Cardiac muscle cell (in vitro differentiated cells and primary cell): ENCODE measurements at places on chromosomes 12 and 14. TPM values are rescaled to one million over a fixed set of nuclear protein-coding genes. Genes with fewer than 3 reads are reported as not detected.

Gene ABHD12B
- not detected in 2 replicates for total RNA-seq

GRCh38 chr12:1013618-1014489, 22.8 kb downstream of the ERC1 start:
- no peaks in the 10 kb centered on the region for H3K4me1 ChIP-seq
- no peaks in the 10 kb centered on the region for H3K27me3 ChIP-seq
- DNase-seq, result peak; percentile 71
- no peaks in the 10 kb centered on the region for H3K36me3 ChIP-seq
- H3K27ac ChIP-seq, result no peak overlapping the region

- no peak overlapping the region for H3K27ac ChIP-seq
- H3K27me3 ChIP-seq, result no peaks in the 10 kb centered on the region
- no peak for DNase-seq
- H3K4me3 ChIP-seq, result no peak overlapping the region
- no peaks in the 10 kb centered on the region for H3K4me1 ChIP-seq
Observed at GRCh38 chr12:57166971-57167371, 19.6 kb upstream of the LRP1-AS start.

Gene TAS2R10
- total RNA-seq, result 1.2 and 1.9 TPM in 2 replicates

DNA sequence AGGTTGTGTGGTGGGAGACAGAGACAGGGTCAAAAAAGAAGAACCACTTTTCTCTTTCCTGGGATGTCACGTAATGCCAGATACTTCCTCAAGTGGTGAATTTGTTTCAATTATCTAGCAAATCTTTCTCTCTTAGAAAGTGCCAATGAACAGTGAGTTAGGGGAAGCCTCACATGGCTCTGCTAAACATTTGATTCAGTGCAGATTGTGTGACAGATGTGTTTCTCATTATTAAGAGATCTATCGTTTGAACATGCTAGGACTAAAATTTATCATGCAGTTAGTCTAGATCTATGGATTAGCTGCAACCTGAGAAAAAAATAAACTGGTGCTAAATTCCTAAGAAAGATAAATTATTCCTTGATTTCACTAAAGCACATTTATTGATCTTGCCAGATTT, 247.8 kb downstream of the MDGA2 start:
- H3K4me3 ChIP-seq, result no peak overlapping the region
- no peak for DNase-seq
- no peaks in the 10 kb centered on the region for H3K27me3 ChIP-seq
- H3K4me1 ChIP-seq, result no peaks in the 10 kb centered on the region

Gene PA2G4
- 166 and 235 TPM in 2 replicates for total RNA-seq

DNA sequence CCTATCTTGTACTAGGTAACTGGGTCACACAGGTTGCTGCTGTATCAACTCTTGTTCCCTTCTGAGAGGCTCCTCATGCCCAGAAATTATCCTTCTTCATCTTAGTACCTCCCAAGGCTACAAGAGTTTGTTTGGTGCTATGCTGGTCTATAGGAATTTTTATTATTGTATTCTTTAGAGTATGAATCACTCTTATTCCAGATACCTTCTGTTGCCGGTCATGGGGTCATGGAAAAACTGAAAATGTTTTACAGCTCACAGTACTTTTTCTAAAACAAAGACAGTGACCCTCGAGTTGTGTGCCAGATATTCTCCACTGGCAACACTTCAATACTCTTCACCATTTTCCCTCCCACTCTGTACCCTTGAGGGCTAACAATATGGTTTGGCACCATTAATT, 1598.0 kb upstream of the TMEM132C start:
- no peaks in the 10 kb centered on the region for H3K36me3 ChIP-seq
- no peaks in the 10 kb centered on the region for H3K4me1 ChIP-seq
- H3K27ac ChIP-seq, result no peak overlapping the region

GRCh38 chr12:111756681-111757080, 10.1 kb upstream of the ALDH2 start:
- DNase-seq, result no peak
- H3K27me3 ChIP-seq, result no peaks in the 10 kb centered on the region
- H3K4me1 ChIP-seq, result no peaks in the 10 kb centered on the region
- peaks cover 2% of the 10 kb centered on the region for H3K36me3 ChIP-seq

Gene KLRF2
- total RNA-seq, result not detected in 2 replicates

DNA sequence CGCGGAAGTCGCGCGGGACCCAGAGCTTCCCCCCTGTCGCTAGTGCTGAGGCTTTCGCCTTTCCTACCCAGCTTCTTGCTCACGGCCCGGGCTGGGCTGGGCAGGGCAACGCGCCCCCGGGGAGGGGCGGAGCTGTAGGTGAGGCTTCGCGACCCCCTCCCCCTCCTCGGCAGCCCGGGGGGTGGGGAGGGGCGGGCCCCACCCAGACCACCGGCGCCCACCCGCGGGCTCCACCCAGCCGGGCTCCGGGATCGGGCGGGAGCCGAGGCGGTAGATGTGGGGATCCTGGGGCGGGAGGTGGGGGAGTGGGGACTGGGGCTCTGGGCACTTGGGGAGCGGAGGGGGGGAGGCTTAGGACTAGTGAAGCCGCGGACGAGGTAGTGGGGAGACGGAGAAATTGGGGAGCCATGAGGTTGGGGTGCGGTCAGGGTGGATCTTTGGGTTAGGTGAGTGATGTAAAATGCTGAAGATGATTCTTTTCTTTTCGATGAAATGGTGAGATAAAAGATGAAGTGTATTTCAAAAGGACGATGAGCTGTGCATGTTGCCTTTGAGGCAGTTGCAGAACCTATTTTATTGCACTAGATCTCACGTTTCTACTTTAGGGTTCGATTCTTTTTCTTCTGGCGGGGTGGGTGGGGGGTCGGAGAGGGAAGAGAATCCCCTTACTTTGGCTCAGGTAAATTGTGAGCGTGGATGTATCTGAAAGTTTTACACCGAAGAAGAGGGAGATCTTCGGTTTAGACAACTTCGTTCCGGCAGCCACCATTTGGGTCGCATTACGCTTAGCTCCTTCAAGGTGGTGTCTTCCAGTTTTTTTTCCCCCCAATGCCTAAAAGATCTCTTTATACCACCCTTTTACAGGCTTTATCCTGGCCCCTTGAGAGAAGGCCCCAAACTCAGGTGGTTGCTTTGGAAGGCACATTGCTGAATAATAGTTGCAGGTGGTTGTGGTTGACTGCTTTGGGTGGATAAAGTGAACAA, 619 bp downstream of the ERC1 start:
- H3K4me1 ChIP-seq, result peaks cover 28% of the 10 kb centered on the region
- H3K36me3 ChIP-seq, result no peaks in the 10 kb centered on the region
- peak overlapping the region; percentile 99 for H3K4me3 ChIP-seq
- no peak for DNase-seq
- H3K27ac ChIP-seq, result peak overlapping the region; percentile 97
- no peaks in the 10 kb centered on the region for H3K27me3 ChIP-seq

DNA sequence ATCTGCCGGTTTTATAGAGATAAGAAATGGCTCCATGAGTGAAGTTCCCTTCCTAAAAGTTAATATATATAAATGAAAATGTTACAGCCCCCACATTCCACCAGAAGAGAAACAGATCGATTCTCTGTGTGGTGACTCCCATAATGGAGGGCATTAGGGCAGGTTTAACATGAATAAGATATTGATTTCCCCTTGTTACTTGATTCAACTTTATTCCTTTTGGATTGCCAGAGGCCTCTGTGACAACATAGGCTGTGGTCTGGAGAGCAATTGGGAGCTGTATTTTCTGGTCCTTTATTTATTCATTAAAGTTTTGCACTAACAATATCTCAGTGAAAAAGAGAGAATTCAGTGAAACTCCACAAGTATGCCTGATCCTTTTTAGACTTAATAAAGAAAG, 125.2 kb upstream of the CCDC196 start:
- no peaks in the 10 kb centered on the region for H3K4me1 ChIP-seq
- no peak overlapping the region for H3K4me3 ChIP-seq
- no peaks in the 10 kb centered on the region for H3K36me3 ChIP-seq
- no peaks in the 10 kb centered on the region for H3K27me3 ChIP-seq

Gene SERPINA12
- total RNA-seq, result not detected in 2 replicates

GRCh38 chr14:68392393-68393141, 400.3 kb downstream of the ZFP36L1 start:
- H3K4me1 ChIP-seq, result peaks cover 71% of the 10 kb centered on the region
- no peaks in the 10 kb centered on the region for H3K36me3 ChIP-seq
- peak overlapping the region; percentile 82 for H3K27ac ChIP-seq
- no peak overlapping the region for H3K4me3 ChIP-seq
- peak; percentile 58 for DNase-seq
- no peaks in the 10 kb centered on the region for H3K27me3 ChIP-seq

DNA sequence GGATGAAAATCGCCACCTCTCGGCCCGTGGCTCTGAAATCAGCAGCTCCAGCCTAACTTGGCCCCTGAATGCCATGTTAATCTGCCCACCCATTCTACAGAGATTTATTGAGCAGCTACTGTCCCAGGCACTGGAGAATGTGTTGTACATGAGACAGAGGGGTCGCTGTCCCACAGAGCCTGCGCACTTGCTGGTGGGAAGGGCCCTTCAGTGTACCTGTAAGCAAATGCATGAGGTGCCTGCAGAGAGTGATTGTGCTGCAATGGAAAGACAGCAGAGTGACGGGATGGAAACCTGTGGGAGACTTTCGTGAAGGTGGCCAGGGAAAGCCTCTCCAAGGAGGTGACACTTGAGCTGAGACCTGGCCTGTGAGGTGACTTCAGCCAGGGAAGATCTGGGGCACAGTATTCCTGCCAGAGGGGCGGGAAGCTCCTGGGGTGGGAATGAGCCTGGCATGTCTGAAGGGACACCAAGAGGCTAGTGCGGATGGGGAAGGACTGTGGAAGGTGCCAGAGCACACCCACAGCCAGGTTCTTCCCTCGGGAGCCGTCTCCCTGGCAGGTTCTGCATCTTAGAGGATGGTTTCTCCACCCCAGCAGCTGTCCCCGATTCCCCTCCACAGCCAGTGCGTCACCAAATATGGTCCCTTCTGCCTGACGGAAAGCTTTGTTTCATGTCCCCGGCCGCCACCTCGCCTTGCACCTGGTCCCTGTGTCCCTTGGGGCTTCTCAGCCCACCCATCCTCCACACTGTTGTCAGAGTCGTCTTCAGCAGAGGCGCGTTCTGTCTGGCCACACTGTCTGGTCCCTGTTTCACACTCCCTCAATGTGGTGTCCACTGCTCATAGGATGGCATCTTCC, 8.7 kb downstream of the SMIM41 start:
- DNase-seq, result no peak
- peaks cover 12% of the 10 kb centered on the region for H3K27me3 ChIP-seq
- no peaks in the 10 kb centered on the region for H3K36me3 ChIP-seq
- no peak overlapping the region for H3K27ac ChIP-seq
- H3K4me1 ChIP-seq, result no peaks in the 10 kb centered on the region

DNA sequence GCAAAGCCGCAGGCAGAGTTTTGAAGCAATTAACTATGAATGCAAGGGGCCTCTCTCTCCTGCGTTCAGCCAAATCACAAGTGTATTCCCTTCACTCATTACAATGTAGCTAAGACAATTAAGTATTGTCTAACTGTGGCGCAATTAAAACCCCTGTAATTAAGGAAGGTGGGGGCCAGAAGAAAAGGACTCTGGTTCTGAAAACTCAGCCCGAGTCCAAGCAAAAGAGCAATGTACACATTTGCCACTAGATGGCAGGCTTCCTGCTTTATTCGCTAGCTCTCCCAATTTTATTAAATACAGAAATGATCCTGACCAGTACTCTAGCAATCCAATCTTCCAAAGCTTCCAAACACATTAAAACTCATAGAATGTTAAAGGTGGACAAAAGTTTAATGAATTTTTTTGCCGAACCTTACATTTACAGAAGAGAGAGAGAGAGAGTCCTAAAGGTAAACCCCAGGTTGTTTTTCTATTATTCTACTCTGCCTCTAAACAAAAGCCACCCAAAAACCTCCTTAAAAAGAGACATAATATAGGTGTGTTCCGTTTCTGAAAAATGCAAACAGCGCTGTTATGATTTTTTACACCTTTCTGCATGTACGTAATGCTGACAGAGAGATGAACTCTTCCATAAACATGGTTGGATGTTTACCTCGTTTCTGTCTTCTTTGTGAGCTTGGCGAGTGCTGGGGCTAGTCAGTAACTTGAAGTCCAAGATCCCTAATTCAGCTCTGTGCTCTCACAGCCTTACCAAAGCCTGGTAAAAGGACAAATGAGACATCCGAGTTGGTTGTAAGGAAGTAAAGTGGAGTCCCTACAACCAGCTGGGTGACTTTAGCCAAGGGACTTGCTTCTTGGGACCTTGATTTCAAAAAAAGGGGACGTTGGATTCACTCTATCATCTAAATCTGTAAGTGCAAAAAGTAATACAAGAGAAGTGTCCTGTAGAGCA, 50.9 kb upstream of the VASH1 start:
- no peak overlapping the region for H3K27ac ChIP-seq
- no peak overlapping the region for H3K4me3 ChIP-seq
- H3K4me1 ChIP-seq, result no peaks in the 10 kb centered on the region
- no peaks in the 10 kb centered on the region for H3K36me3 ChIP-seq

Gene KRT6B
- total RNA-seq, result not detected in 2 replicates

- no peaks in the 10 kb centered on the region for H3K27me3 ChIP-seq
- no peaks in the 10 kb centered on the region for H3K4me1 ChIP-seq
- no peak overlapping the region for H3K4me3 ChIP-seq
- DNase-seq, result no peak
- H3K36me3 ChIP-seq, result peaks cover 49% of the 10 kb centered on the region
- H3K27ac ChIP-seq, result no peak overlapping the region
Observed at GRCh38 chr12:109937371-109937770, 37.3 kb downstream of the TCHP start.

GRCh38 chr12:62802984-62803383, 132.0 kb downstream of the PPM1H start:
- H3K36me3 ChIP-seq, result no peaks in the 10 kb centered on the region
- no peak overlapping the region for H3K4me3 ChIP-seq
- no peak for DNase-seq
- H3K4me1 ChIP-seq, result no peaks in the 10 kb centered on the region
- H3K27me3 ChIP-seq, result no peaks in the 10 kb centered on the region

- peaks cover 28% of the 10 kb centered on the region for H3K27me3 ChIP-seq
- no peak overlapping the region for H3K4me3 ChIP-seq
- DNase-seq, result no peak
- H3K36me3 ChIP-seq, result no peaks in the 10 kb centered on the region
- peaks cover 9% of the 10 kb centered on the region for H3K4me1 ChIP-seq
- H3K27ac ChIP-seq, result no peak overlapping the region
Observed at GRCh38 chr14:36820901-36821300, 159.2 kb downstream of the PAX9 start.

Gene BCL2L2
- 28.6 and 40.7 TPM in 2 replicates for total RNA-seq

Gene SPTLC2
- total RNA-seq, result 13.9 and 17.8 TPM in 2 replicates

- H3K4me3 ChIP-seq, result no peak overlapping the region
- no peaks in the 10 kb centered on the region for H3K4me1 ChIP-seq
Observed at GRCh38 chr12:76595056-76595455, 35.5 kb upstream of the OSBPL8 start.

Gene MDGA2
- 0.33 and 0.99 TPM in 2 replicates for total RNA-seq
